ENCODE measurements at places on chromosomes 4 and X.

- DNase-seq, result no peak
Observed at GRCh38 chrX:39895218-39896110, 202.3 kb downstream of the BCOR start.

DNA sequence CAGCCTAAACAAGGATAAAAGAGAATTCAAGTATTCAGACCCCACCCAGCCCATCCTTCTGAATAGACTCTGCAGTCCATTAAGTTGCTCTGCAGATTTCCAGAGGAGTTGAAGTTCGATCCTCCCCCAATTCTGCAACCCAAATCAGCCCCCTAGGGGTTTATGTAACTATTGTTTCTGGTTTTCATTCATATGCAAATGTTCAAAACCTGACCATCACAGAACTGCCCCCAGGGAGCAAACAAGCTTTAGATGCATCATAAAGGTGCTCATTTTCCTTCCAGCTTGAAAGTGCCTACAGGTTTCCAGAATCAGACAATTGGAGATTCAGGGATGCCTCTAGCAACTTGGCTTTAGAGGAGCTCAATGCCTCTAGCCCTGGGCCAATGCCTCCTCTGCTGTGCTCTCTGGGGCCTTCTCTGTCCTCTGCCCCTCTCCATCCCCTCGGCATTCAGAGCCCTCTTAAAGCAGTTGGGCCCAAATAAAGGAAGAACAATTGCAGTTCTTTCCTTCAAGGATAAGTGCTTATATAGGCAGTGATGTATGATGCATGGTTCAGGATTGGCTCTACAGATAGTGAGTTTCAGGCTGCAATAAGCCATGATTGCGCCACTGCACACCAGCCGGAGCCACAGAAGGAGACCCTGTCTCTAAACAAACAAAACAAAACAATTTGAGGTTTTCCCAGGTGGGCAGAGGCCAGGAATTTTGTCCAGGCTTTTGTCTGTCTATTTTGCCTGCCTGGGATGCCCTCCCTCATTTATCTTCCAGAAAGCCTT lies 23.5 kb upstream of the SPINK2 start:
- no peak for DNase-seq

GRCh38 chrX:2627272-2627867 lies 63.7 kb upstream of the CD99 start:
- no peak for DNase-seq

DNA sequence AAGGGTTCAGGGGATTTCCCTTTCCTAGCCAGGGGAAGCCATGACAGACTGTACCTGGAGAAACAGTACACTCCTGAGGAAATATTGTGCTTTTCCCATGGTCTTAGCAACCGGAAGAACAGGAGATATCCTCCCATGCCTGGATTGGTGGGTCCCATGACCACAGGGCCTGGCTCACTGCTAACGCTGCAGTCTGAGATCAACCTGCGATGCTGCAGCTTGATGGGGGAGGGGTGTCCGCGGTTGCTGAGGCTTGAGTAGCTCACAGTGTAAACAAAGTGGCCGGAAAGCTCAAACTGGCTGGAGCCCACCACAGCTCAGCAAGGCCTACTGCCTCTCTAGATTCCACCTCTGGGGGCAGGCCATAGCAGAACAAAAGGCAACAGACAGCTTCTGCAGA lies 819.5 kb downstream of the TECRL start:
- no peak for DNase-seq

DNA sequence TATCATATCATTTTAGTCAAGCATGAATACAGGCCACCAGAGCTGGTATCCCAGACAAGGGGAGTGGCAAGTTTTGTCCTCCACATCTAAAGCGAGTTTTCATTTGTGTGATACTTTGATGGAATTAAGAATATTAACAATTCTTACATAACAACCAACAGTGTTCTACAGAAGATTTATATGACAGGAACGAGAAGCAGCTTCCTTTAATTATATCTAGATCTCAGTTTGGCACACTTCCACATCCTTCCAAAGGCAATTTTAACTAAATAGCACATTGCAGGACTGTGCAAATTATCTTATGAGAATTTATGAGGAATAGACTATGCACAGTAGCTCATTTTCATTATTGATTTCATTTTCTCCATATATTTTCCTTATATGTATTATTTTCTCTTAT lies 121.2 kb upstream of the GUCY1A1 start:
- DNase-seq, result no peak

GRCh38 chrX:153970357-153971123 lies 1.1 kb downstream of the HCFC1 start:
- DNase-seq, result no peak

DNA sequence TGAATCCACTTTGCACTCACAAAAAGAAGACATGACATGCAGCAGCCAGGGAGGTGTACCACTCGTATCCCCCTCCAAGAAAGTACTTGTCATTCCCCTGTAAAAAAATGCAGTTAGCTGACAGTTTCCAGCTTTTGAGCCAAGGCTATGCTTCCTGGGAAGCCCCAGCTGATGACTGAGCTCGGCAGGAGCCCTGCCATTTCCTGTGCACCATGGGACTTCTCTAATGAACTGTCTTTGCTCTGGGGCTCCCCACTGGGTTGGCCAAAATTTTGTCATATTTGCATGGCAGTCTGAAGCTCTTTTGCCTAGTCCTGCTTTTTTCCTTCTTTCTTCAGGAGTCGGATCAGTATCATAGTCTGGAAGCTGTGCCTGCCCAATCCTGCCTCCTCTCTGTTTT lies 104.5 kb upstream of the MAOA start:
- DNase-seq, result no peak

DNA sequence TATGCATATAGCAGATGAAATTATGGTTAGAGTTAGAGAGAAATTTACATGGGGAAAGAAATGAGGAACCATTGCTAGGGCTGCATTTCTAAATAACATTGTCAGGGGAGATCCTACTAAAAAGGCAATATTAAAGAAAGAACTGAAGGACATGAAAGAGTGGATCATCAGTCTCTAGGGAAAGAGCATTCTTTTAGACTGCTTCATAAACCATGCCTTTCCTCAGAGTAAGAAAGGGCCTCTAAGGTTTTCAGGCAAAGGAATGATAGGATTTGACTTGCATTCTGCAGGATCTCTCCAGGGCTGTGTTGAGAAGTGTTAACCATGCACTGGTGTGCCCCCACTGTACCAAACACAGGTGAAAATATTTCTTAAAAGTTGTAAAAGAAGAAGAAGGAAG lies 385.4 kb upstream of the MAD2L1 start:
- no peak for DNase-seq

DNA sequence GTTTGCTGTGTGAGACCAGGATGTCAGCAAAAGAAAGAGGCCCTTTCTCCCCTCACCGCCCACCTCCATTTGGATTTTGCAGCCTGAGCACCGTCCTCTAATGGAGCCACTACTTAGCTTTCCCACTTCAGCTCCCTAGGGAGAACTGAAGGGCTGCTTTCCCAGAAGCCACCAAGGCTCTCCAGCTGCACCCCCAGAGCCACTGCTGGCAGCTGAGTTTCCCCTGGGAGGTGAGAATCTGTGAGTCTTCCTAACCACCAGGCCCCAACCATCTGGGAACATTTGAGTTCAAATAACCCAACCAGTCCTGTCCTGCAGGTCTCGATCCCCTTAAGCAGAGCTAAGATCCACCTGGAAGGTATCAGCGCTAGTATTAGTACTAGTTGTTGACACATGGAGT lies 173.1 kb upstream of the USP9X start:
- DNase-seq, result peak; percentile 90

DNA sequence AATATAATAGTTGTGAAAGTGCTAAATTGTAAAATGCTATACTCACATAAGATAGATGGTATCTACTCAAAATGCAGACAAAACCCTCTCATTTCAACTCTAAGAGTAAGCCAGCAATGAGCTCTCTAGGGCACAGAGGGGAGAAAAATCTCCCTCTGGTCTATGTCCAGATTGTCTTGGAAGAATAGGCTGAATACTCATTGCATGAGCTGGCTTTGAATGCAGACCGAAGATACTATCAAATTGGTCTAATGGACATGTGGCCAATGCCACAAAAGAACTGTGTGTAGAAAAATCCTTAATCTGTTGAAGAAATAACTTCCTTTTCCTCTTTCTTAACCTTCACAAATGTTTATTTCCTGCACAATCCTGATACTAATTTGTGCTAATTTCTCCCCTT lies 3.5 kb downstream of the ZXDA start:
- DNase-seq, result no peak

GRCh38 chr4:156909010-156909409 lies 62.6 kb downstream of the PDGFC start:
- DNase-seq, result no peak

GRCh38 chr4:62394766-62395165 lies 1194.6 kb downstream of the ADGRL3 start:
- DNase-seq, result no peak

- no peak for DNase-seq
Observed at GRCh38 chr4:86924811-86925210, 10.0 kb upstream of the AFF1 start.

GRCh38 chr4:31107362-31107761 lies 387.2 kb downstream of the PCDH7 start:
- DNase-seq, result no peak

DNA sequence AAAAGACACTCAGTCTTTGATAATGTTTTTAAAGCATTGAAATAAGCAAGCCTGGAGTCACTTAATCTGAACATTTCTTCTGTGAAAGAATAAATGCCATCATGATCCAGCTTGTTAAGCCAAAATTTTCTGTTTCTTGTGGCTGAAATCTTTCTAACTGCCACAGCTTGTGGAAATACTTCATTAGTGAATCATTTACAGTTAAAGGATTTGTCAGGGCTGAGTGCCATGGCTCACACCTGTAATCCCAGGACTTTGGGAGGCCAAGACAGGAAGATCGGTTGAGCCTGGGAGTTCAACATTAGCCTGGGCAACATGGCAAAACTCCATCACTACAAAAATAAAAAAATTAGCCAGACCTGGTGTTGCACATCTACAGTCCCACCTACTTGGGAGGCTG lies 93.3 kb upstream of the PDE5A start:
- DNase-seq, result no peak

DNA sequence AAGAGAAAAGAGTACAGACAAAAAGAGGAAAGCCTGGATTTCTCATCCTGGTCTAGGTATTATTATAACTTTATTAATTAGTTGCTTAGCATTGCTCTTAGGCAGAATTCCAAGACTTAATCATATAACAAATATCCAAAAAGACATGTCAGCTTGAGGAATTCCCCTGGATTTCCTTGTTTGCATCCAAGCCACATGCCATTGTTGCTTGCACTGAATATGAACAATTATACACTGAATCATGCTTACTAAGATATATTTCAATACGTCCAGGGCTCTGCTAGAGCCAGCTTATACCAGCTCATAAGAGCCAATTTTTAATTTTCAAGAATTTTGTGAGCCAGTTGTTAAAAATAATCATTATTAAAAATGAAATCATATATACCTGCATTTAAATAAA lies 5.5 kb upstream of the TLR10 start:
- no peak for DNase-seq

DNA sequence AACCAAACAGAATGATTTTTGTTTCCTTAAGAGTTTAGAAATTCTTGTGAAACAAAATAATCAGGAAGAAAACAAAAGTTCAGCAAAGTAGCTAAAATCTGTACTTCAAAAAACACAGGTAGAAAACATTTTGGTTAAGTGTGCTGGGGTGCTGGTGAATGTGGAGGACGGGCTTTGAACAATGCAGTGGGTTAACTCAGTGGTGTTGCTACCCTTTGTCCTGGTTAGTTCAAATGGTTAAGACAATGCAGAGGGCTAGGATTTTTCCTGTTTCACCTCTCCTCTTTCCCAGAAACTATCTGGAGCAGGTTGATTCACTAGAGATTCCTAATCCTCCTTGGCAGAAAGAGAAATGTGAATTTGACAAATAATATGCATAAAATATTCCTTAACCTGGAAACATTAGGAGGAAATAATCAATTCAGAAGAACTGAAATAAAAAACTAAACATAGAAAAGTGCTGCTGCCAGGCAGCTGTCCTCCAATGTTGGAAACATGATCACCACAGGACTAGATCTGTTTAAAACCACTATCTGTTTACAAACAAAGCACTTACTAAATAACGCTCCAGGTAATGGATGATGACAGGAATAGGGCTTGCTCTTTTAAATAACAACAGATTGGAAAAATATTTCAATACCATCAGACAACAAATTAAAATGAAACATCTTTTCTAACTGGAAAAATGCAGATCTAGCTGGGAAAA lies 148.9 kb downstream of the MAML3 start:
- DNase-seq, result no peak

DNA sequence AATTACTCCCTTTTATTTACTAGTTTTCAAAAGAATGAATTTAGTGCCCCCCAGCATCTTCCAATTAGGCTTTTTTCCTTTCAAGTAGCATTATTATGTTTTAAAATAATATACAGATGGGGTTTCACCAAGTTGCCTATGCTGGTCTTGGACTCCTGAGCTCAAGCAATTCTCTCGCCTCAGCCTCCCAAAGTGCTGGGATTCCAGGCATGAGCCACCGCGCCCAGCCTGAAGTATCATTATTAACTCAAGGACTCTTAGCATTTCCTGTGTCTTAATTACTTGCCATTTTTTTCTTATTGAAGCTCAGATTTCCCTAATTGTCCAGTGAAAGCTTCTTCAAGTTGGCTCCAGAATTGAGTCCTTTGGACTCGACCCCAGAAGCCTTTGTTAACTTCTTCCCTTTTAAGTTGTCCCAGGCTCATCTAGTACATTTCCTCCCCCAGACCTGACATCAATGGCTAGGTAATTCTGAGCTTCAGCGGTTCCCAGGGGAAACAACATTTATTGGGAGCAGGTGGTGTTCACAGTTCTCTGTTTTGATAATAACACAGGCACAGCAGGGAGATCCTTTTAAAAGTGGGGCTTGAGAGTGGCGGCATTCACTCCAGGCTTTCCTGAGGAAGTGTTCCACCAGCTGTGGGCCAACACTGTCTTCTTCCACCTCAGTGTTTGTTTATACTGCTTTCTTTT lies 10.0 kb downstream of the SAT1 start:
- peak; percentile 75 for DNase-seq

DNA sequence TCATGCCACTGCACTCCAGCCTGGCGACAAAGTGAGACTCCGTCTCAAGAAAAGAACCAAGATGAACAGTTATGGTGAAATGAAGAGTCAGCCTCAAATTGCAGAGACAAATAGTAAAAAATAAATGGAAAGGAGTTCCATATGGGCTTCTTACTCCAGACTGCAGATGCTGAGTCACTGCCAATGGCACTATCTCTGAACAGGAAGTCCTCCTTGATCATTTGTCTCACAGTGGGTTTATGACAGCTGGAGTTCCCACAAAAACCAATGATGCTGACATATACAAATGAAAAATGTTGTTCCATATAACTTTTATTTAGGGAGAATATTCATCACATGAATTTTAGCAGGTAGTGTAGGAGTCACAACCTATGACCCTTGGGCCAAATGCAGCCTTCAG lies 631.6 kb downstream of the PCDH18 start:
- no peak for DNase-seq

- no peak for DNase-seq
Observed at GRCh38 chr4:120785202-120785601, 137.3 kb downstream of the PRDM5 start.

DNA sequence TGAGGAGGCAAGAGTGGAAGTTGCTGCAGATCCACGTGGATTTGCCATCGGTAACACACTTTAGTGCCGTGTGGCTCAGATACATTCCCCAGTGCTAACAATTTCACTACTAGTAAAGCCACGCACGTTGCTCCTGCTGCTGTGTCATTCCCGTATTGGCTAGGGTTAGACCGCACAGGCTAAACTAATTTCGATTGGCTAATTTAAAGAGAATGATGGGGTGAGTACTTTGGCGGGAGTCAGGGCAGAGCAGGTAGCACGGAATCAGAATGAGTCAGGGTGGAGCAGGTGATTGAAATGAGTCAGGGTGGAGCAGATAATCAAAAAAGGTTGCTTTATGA lies 1337.5 kb downstream of the FSTL5 start:
- DNase-seq, result no peak

All from NCI-H2107 (cell line).